ENCODE measurements at places on chromosomes 3 and 15.

- no peak for DNase-seq
Measured at GRCh38 chr15:51798281-51798680, 31.2 kb upstream of the TMOD3 start.

DNA sequence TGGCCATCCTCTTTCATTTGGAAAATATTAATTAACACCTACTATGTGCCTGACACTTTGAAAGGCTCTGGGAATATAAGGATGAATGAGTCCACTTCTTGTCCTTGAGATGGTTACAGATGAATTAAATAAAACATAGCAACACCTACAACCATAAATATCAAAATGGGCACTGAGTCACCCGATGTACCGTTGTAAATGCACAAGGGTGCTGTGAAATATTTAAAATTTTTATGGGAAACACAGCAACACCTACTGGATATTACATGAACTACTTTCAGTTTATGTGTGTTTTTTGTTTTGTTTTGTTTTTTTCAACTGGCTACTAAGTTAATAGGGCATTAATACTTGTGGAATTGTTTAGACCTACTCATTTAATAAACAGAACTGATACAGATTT lies 239.0 kb upstream of the NAALADL2 start:
- no peak for DNase-seq

- peak; percentile 25 for DNase-seq
Measured at GRCh38 chr3:113255100-113255853, 43.9 kb downstream of the BOC start.

GRCh38 chr3:155737844-155738460 lies 6.9 kb downstream of the PLCH1 start:
- no peak for DNase-seq

DNA sequence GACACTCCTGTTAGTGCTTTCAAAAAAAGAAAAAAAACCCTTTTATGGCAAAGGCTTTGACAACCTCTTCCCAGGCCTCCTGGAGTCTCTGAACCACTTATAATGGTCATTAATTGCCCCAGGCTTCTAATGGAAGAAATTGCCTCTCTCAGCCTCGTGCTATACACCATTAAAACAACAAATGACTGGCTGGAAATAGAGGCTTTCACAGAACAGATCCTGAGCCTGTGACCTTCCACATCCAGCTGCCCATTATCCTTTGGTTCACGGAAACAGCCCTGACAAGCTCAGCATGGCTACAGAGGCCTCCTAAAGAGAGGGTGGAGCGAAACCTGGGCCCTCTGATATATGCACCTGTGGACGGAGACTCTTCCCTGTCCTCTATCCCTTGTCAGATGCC lies 26.8 kb upstream of the MKRN3 start:
- DNase-seq, result no peak

GRCh38 chr3:139434764-139435307 lies 41.5 kb downstream of the RBP2 start:
- DNase-seq, result peak; percentile 56

- no peak for DNase-seq
Measured at GRCh38 chr3:25665315-25666280, 891 bp upstream of the TOP2B start.

GRCh38 chr3:185292238-185292637 lies 38.4 kb upstream of the EHHADH start:
- no peak for DNase-seq

DNA sequence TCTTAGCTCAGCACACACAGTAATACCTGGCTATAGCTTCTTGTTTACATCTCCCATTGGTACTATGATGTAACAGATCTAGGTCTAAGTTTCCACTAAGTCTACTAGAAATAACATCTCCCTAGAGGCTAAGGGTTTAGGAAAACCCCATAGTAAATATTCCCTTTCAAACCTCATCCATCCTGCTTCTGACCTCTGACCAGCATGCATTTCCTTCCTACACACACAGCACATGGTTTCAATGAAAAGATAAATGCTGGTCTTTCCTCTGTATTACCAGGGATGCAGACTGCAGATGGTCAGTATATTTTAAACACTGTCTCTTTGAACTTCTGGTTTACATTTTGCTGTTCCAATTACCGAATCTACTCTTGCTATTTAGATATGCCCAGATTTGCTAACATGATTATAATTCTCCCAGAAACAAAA lies 96.6 kb downstream of the EFL1 start:
- DNase-seq, result peak; percentile 38

- no peak for DNase-seq
Measured at GRCh38 chr15:98920091-98920880, 87.3 kb downstream of the PGPEP1L start.

- DNase-seq, result peak; percentile 53
Measured at GRCh38 chr15:51737522-51738305, at the start of gene LYSMD2. Gene LYSMD2 (minus strand): TSS chr15:51737655. CDS start chr15:51737622, 33 bp downstream.

GRCh38 chr3:153287017-153287416 lies 125.0 kb downstream of the RAP2B start:
- no peak for DNase-seq

DNA sequence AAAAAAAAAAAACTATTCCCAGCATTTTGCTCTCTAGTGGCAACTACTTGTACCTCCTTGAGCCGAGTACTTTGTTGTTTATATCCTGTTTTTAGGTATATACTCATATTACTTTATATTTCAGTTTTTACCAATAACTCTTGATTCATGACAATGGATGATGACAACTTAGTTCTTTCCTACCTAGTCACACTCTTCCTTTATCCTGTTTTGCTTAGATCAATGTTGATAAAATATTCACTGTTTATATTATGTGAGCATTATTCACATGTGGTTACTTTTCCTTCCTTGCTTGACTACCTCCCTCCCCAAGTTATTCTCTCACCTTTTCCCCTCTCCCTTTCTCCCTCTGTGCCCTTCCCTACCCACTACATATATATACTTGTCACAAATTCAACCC lies 53.7 kb downstream of the NKIRAS1 start:
- DNase-seq, result no peak

DNA sequence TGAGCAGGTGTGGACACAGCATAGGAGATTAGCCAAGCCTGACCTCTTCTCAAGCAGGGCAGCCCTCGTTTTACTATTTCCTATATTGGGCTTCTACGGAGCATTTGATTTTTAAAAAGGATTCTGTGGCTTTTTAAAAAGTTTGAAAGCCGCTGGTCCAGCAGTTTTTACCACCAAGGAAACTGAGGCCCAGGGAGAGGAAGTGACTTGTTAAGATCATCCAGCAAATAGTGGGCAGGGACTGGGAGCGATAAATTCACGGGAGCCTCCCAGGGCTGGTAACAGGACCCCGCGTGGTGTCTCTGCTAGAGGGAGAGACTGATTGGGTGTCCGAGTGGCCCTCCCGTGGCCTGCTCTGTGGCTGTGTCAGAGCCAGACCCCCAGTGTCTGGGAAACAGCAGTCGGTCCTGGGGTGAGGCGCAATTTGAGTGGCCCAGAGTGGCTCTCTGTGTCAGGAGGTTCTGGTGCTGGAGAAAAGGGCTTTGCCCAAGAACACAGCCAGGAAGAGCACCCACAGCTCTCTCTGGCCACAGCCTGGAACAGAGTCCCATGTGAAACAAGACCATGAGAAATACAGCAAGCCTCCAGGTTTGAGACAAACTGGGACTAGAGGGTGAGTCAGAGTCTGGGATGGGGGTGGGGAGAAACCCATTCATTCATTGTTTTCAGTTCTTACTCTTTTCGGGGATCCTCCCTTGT lies 4.2 kb downstream of the FURIN start:
- DNase-seq, result peak; percentile 39

GRCh38 chr3:120280026-120280425 lies 5.0 kb downstream of the GPR156 start:
- DNase-seq, result no peak

- no peak for DNase-seq
Measured at GRCh38 chr3:37453393-37454389, 279.3 kb upstream of the LRRFIP2 start.

DNA sequence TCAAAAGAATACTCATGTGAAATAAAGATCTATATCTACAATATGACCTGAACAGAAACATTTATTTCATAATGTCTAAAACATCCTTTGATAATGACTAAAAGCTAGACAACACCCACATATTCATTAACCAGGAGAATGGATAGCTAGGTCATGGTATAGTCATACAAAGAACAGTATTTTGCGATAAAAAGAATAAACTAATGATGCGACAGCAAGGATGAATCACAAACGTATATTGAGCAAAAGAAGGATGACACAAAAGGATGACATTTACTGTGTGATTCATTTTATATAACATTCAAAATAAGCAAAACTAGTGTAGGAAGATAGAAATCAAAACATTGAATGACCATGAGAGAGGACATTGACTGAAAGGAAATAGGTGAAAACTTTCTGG lies 1233.1 kb downstream of the OTOL1 start:
- no peak for DNase-seq

DNA sequence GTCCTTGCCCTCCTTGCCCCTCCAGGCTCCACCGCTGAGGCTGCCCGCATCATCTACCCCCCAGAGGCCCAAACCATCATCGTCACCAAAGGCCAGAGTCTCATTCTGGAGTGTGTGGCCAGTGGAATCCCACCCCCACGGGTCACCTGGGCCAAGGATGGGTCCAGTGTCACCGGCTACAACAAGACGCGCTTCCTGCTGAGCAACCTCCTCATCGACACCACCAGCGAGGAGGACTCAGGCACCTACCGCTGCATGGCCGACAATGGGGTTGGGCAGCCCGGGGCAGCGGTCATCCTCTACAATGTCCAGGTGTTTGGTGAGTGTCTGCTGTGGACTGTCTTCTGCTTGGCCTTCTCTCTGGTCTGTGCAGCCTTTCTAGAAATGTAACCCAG lies 61.0 kb downstream of the BOC start:
- DNase-seq, result no peak

GRCh38 chr3:71786551-71786950 lies 1.6 kb upstream of the PROK2 start:
- no peak for DNase-seq

- DNase-seq, result no peak
Measured at GRCh38 chr15:37289109-37289765, 188.9 kb upstream of the MEIS2 start.

GRCh38 chr15:64014995-64015394 lies 31.3 kb downstream of the DAPK2 start:
- DNase-seq, result no peak

GRCh38 chr3:100254168-100254777 lies 6.5 kb upstream of the TBC1D23 start:
- DNase-seq, result peak; percentile 66

DNA sequence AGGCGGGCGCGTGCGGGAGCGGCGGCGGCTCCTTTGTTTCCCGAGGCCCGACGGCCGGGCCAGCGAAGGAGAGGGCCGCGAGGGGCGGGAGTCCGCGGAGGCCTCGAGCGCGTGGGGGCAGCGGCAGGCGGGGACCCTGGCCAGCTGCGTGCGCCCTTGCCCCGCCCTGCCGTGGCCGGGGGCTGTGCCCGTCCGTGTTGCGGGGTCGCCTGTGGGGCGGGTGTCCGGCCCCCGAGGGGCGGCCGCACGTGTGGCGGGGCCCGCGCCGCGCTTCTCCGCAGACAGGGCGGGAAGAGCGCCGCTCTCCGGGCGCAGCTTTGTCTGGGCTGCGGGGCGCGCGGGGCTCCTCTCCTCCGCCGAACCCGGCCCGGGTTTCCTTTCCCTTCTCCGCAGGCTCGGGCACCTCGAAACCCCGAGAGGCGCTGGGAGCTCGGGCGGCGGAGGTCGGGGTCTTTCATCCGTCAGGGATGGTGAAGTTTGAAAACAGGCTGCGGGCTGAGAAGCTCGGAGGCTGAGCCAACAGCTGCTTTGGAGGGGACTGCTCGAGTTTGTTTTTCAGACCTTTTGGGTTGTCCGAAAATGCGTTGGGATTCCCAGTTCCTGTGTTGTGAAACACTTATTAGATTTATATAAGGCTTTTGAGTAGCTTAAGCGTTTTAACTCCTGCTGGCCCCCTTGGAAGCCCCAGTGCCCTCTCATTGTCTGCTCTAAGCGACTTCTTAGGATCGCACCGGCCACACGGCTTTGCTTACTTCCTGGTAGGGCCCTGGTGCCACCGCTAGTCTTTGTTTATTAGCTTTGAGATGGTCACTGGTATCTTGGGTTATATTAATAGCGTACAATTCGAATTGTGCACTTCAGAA lies 817 bp downstream of the USP3 start:
- DNase-seq, result peak; percentile 56

DNA sequence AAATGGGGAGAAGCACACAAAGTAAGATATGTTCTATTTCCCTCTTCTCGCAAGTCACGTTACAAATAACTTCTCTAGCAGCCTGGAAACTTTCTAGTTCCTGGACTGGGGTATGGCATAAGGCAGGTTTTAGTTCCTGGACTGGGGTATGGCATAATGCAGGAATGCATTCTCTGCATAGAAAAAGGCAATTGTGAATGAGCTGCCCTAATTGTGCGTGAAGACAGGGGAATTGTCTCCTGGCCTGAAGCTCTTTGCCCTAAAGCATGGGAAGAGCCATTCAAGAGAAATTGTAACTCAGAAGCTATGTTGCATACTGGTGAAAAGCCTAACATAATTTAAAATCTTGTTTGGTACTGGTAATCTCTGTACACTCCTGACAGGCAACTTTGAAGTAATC lies 54.3 kb upstream of the CBLB start:
- no peak for DNase-seq

GRCh38 chr3:133055339-133055738 lies 17.1 kb downstream of the TMEM108 start:
- DNase-seq, result no peak

DNA sequence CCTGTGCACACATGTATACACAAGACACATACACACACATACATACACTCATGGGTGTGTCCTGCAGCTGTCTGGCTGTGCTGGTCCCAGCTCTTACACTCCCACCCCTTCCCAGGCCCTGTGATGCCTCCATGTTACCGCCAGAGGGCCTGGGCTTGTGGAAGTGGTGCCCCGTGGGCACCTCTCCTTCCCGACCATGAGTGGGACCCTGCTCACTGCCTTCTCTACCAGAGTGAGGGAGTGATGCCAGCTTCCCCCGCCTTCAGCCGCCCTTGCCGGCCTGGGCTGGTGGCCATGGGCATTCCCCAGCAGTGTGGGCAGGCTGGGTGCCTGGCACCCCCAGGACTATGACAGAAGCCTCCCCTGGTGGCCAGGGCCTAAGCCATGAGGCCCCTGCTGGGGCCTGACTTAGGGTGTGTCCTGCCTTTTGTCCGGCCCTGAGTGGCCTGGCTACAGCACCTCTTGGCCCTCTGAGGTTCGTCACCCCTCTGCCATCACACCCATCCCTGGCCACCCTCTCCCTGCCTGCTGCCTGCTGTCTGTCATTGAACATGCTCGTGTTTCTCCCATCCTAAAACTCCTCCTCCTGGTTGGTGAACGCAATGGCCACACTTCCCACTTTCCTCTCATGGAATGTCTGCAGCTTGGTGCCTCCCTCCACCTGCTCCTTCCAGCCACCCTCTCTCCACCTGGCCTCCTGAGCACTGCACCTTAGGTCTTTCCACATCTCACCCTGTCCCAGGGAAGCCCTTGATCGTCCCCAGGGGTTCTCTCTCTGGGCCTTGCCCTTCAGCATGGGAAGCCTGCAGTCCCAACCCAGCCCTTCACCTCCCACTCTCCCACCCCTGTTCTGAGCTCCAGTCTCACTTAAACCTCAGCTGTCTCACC lies 14.6 kb downstream of the HDAC11 start:
- peak; percentile 36 for DNase-seq

DNA sequence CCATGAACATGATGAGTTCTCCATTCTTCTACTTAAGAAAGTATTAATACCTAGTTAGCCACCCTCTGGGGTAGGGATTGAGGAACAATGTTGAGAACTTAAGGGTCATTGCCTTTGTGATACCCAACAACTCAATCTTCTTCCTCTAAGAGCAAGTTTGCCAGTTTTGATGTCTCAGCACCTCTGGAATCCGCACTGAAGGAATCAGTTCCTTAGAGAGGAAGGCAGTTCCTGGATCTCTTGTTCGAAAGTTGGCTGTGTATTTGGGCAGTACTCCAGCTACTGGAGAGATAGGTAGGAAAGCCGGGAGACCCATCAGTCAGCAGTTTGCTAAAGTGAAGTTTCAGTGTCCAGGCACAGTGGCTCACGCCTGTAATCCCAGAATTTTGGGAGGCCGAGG lies 35.6 kb upstream of the MTHFS start:
- no peak for DNase-seq
